ENCODE measurements at places on chromosomes 6 and 20.

- DNase-seq, result no peak
Measured at GRCh38 chr6:105803442-105803841, 282.7 kb upstream of the PRDM1 start.

DNA sequence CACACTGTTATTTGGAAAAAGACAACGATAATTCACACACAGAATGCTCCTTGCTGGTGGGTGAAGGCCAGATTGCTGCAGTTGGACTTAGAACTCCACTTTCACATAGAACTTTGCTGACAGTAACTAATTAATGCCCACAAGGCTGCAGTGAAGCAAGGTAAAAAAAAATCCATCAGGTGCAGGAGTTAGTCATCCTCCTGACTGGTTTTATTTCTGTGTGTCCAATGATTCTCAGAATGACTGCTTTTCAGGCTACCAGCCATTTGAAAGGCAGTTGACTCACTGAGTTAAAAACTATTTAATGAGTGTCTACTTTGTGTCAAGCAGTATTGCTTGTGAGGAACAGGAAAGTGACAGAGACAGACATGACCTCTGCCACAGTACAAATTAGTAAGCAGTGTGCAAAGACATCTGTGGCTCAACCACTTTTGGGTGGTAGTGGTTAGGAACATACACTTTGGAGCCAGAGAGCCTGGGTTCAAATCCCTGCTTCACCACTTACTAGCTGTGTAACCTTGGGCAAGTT is 41.9 kb downstream of the ELOVL5 start:
- no peak for DNase-seq

DNA sequence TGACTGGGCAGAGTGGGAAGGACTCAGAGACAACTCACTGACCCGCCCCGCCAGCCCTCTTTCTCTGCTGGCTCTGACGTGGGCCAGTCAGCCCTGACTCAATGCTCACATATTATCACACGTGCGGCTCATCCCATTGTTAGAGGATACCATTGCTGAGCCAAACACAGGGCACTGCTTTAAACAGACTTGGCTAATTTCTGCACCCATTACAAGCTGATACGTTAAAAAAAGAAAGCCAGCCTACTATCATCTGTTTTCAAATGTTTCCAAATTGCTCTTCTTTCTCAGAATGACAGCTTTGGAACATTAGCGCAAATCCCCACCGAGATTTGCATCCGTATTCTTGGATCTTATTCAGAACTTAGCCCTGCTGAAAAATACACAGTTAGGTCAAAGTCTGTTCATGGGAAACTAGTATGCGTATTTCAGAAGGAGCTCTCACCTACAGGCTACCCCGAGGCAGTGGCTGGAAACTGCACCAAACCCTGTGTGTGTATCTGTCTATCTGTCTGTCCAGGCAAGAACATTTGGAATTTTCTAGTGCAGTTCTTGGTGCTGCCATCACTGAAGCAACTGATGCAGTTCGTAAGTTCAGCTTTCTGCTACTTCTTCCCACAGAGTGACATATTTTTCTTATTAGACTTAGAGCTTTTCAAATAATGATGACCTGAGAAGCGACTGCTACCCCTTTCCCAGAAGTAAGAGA is 32.8 kb downstream of the RAMACL start:
- DNase-seq, result peak; percentile 77

GRCh38 chr6:133707456-133707855 is 181.5 kb upstream of the TCF21 start:
- peak; percentile 87 for DNase-seq

GRCh38 chr6:364609-365540 is 26.7 kb upstream of the IRF4 start:
- no peak for DNase-seq

DNA sequence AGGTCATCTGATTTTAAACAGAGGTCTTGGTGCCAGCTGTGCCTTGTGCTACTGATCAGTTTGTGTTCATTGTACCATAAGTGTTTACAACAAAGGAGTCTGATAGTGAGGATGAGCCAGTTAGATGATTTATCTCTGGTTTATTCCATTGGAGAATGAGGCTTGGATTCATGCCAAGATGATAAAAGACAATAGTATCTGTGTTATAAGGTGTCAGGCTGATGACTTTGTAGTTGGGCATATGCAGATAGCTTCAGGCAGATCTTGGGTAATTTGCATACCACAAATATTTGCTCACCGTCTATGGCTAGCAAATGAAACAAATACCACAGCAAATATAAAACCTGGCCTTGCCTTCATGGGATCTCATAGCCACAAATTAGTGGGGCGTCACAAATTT is 43.3 kb upstream of the PHACTR2 start:
- DNase-seq, result no peak

DNA sequence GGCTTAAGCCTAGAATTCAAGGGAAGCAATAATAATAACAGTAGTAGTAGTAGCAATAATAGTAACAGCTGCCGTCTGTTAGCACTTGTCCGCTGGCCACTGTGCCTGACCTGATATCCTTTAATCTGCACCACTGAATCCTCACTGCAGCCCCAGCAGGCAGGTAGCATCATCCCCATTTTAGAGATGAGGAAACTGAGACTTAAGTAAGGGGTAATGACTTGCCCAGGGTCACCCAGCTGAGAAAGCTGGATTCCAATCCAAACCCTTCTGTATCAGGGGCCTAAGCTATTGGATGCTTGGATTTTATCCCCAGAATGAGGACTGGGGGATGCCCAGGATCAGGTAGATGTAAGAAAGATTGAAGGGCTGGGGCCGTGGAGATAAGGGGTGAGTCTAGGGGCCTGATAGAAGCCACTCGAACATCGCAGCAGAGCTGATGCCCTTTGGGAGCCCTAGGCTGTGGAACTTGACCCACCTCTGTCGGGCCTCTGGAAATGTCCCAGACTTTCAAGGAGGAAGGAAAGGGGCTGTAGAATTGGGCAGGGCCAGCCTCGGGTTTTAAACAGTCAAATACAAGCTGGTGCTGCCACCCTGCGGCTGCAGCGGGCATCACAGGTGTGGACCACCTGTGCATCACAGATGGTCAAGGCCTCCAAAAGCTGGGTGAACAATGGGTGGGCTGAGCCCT is 102.1 kb upstream of the MYL9 start:
- DNase-seq, result no peak
